ENCODE measurements at places on chromosomes 12 and 14.

- no peak for DNase-seq
Measured at GRCh38 chr14:101223127-101223526, 319.6 kb upstream of the RTL1 start.

- no peak for DNase-seq
Measured at GRCh38 chr12:125996443-125996842, 931.2 kb downstream of the AACS start.

DNA sequence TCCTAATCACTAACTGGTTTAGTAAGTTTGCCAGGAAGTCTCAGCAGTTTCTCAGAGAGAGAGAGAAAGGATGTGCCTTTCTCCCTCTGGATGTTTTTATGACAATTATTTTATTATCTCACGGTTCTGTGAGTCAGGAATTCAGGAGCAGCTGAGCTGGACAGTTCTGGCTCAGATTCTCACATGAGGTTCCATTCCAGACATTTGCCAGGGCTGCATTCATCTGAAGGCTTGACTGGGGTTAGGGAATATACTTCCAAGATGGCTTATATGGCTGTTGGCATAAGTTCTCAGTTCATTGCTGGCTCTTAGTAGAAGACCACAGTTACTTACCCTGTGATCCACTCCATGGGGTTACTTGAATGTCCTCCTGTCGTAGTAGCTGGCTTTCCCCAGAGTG, 101.2 kb upstream of the ATF7IP start:
- DNase-seq, result no peak

GRCh38 chr14:104794099-104794498, 1.4 kb downstream of the AKT1 start:
- DNase-seq, result no peak

DNA sequence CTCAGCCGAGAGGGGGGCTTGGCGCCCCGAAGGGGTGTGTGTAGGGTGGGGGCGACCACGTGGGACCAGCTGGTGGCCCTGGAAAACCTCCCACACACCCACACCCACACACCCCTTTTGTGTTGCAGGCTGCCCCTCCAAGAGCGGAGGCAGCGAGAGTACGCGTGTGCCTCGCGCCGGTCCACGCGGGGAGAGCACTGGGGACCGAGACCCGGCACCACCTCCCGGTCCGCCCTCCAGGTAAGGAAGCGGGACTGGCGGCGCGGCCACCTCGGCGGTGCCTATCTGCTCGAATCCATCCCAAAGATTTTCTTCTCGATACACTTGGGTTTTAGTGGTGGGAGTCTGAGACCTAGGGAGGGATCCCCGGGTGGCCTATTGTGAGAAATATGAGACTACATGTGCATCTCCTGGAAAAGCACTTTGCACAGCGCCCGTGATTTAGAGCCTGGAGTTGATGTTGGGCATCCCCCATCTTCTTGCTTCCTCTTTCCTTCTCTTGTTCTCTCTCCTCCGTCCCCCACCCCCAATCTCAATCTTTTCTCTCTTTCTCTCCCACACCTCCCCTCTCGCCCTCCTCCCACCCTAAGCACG, 393 bp downstream of the SYT1 start:
- DNase-seq, result no peak

- DNase-seq, result no peak
Measured at GRCh38 chr12:45075587-45076282, 24.8 kb upstream of the DBX2 start.

DNA sequence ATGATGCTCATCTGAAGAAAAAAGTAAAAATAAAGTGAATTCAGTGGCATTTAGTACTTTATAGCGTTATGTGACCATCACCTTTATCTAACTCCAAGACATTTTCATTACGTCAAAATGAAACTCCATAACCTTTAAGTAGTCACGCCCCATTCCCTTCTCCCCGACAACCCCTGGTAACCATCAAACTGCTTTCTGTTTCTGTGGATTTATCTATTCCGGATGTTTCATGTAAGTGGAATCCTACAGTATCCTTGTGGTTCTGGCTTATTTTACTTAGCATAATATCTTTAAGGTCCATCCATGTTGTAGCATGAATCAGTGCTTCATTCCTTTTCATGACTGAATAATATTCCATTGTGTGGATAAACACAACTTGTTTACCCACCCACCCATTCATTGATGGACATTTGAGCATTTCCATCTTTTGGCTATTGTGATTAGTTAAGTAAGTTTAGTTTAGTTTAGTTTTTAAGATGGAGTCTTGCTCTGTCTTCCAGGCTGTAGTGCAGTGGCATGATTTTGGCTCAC, 18.5 kb upstream of the MAP1LC3B2 start:
- no peak for DNase-seq

GRCh38 chr14:100307766-100308426, 1.7 kb upstream of the SLC25A29 start:
- DNase-seq, result no peak

GRCh38 chr12:64780531-64781279, 21.5 kb upstream of the GNS start:
- no peak for DNase-seq

- DNase-seq, result no peak
Measured at GRCh38 chr14:34964977-34965764, 17.6 kb upstream of the SRP54 start.

DNA sequence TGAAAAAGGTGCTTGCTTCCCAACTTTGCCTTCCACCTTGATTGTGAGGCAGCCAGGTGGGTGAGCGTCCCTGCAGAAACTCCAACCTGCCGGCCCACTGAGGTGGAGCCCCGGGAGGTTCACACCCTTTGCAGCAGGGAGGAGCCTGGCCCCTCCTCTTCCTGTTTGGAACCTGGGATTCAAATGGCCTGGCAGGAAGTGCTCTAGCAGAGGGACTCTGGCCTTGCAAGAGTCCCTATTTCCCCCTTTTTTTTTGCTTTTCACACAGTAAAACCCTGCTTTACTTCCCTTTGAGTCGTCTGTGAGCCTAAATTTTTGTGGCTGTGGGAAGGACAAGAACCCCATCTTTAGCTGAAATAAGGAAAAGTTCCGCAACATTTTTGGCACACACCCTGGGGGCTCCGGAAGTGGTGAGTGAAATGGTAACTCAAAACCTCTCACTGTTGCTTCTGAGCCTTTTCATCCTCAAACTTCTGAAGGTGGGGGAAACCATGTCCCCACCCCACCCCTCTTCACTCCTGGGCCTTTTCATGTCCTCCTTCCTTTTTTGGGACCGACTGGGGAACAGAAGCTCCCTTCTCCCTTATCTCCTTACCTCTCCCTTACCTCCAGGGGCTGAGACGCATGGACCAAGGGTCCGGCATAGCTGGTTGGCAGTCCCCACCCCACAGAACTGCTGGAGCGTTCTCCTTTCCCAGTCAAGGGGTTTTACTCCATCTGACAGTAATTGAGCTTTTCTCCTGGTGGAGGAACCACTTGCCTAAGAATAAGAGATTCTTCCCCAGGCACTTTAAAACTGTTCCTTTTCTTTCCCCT, 102.0 kb downstream of the KCNMB4 start:
- DNase-seq, result no peak

- DNase-seq, result no peak
Measured at GRCh38 chr12:14418451-14418890, 53.0 kb downstream of the ATF7IP start.

DNA sequence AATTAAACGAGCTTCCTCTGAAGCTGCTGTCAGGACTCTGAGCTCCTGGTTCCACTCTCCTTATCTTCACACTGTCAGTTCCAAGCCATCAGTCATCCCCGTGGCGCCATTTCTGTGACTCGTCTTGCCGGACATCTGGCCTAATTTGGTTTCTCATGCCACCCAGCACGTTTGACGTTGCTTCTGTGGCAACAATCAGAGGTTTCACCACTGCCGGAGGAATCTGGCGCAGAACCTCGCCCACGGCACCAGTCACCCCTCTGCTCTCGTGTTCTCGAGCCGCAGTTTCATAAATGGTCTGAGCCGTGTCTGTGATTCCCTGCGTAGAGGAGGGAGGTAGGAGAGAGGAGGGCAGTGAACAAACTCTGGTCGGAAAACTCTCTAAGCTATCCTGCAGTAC, 29.7 kb downstream of the BDKRB1 start:
- no peak for DNase-seq

DNA sequence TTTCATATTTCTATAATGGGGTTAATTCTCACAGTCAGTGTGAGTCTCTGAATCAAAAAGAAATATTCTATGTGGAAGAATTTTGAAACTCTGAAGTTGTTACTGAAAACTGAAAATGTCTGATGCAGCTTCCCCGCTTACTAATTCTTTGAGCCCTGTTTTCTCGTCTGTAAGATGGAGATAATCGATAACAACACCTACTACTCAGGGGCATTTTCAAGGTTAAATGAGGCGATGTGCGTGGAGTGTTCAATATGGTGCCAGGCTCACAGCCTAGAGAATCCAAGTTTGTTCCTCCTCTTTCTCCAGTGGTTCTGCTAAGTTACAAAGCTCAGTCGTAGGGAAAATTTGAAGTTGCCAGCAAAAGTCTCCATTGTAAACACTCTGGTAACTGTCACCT, 391.4 kb downstream of the FUT8 start:
- no peak for DNase-seq

GRCh38 chr12:14460212-14460841, 94.8 kb downstream of the ATF7IP start:
- DNase-seq, result no peak

DNA sequence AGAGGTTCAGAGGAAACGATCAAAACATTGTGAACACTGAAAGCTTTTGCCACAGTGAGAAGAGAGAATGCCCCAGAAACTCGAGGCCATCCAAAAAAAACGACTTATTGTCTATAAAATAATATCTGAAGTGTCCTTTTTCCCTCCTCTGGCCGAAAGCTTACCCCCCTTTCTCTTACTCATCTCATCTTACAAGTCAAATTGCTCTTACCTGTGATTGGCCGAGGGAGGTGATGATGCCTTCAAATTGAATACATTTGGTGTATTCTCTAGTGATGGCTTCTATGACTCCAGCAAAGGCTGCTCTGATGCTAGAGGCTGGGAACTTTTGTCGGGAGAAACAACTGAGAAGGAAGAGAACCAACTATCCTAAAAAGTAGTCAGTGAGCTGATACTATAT, 90.7 kb downstream of the PTCSC3 start:
- no peak for DNase-seq

- no peak for DNase-seq
Measured at GRCh38 chr12:109892748-109893147, 7.3 kb upstream of the TCHP start.

DNA sequence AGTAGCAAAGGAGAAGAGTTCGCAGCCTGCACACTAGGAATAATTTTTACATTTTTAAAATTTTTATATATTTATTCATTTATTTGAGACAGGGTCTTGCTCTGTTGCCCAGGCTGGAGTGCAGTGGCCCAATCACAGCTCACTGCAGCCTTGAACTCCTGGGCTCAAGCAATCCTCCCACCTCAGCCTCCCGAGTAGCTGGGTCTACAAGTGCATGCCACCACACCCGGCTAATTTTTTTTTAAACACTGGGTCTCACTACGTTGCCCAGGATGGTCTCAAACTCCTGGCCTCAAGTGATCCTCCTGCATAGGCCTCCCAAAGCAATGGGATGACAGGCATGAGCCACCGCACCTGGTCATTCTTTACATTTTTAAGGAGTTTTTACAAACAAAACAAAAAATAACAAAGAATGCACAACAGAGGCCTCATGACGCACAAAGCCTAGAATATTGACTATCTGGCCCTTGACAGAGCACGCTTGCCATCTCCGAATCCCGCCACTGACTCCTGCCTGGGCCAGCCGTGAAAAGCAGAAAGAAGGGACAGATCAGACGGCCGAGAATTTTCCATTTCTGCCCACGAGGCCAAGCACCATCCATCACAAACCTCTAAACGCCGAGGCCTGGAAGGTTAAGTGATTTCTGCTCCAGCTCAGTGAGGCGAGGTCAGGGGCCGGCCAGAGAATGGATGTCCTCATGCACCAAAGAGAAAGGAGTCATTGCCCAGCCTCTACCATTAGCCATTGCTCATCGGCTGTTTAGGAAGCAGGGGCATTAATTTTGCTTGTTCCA, 120.0 kb downstream of the SCARB1 start:
- no peak for DNase-seq

- no peak for DNase-seq
Measured at GRCh38 chr12:84397263-84397662, 515.3 kb downstream of the SLC6A15 start.

DNA sequence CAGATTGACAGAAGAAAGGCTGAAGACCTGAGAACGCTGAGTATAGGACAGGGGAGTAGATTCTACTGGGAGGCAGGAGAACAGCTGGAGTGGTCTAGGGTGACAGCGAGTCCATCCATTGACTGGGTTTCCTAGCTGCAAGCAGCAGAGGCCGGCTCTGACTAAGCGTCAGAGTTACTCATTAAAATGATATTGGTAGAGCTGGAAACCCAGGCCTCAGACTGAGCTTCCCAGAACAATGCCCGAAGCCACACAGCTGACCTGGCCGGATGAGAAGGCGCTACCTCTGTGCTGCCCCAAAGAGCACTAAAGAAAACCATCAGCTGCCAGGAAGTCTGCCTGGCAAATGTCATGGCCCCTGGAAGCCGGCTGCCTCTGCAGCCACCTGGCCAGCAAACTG, 78.5 kb upstream of the FZD10 start:
- DNase-seq, result no peak

GRCh38 chr12:132253698-132254480, 75.5 kb downstream of the GALNT9 start:
- no peak for DNase-seq

- no peak for DNase-seq
Measured at GRCh38 chr12:103886195-103886797, 43.9 kb upstream of the HSP90B1 start.

DNA sequence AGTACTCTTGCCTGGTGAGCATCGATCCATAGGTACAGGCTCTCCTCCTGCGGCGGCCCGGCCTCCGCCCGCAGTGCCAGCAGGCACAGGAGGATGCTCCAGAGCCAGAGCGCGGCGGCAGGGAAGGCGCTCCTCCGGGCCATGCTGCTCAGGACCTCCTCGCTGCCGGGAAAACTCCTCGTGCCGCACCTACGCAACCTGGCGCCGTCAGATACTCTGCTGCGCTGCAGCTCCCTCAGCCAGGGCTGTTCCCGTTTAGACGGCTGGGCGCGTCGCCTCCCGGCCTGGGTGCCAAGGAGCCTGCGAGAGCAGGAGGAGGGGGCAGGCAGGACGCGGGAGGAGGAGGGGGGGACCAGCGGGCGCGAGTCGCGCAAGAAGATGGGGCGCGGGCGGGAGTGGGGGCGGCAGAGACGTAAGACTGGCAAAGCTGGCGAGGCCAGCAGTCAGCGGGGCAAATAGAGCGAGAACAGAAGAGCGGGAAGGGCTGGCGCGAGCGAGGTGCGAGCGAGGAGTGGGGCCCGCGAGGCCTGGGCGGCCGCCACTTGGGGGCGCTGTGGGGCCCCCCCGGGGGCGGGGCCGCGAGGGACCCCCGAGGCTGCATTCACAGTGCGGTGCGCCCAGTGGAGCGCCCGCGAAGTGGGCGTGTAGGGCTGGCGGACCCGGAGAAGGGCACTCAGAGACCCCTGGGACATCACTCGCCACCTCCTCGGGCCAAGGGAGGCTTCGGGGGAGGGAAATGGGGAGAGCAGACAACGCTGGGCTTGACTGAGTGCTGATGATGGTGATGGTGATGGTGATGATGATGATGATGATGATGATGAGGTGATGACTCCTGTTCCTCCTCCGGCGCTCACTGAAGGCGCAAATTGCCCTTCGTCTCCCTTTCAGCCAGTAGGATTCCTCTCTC, at the start of gene WIF1:
Gene WIF1, minus strand, starts transcription at position 257 of the 907 bp plus-strand sequence. Its CDS starts 114 bp downstream, at position 143.
- peak; percentile 23 for DNase-seq

GRCh38 chr14:52299692-52300278, 14.3 kb upstream of the PTGER2 start:
- no peak for DNase-seq

- no peak for DNase-seq
Measured at GRCh38 chr12:46908236-46908935, 82.6 kb upstream of the SLC38A4 start.

Data from stimulated activated CD4-positive, alpha-beta T cell treated with anti-CD3 and anti-CD28 coated beads, Interleukin-2, amount 100 ng/mL, for 24 hours (primary cell).